ENCODE measurements at places on chromosomes 6 and 20.
A peak's percentile ranks its signal among the peaks of the same experiment; 100 is the strongest.

DNA sequence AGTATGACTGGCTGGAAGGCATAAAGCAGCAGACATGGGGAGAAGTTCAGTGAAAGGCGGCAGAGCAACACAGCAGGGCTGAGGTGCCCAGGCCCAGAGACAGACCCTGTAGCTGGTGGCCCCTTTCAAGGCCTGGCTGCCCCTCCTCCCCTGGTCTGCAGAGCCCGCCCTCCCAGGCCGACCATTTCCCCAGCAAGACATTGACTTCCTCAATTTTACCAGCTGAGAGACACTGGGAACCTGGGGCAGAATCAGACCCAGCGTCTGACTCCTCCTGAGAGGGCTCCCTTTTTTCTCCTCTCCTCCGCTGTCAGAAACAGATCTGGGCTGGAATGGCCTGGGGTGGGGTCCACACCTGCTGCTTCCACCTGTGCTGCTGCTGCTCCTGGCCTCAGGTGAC lies at the start of gene TREML4:
Gene TREML4, plus strand, starts transcription at position 254 of the 400 bp plus-strand sequence. Its CDS starts 79 bp downstream, at position 333.
- DNase-seq, result no peak

GRCh38 chr20:22563062-22563965 lies 21.1 kb downstream of the FOXA2 start:
- DNase-seq, result no peak

GRCh38 chr6:5762561-5762968 lies 244.2 kb downstream of the NRN1 start:
- peak; percentile 7 for DNase-seq

GRCh38 chr20:5297280-5298004 lies 19.3 kb downstream of the PROKR2 start:
- DNase-seq, result no peak

DNA sequence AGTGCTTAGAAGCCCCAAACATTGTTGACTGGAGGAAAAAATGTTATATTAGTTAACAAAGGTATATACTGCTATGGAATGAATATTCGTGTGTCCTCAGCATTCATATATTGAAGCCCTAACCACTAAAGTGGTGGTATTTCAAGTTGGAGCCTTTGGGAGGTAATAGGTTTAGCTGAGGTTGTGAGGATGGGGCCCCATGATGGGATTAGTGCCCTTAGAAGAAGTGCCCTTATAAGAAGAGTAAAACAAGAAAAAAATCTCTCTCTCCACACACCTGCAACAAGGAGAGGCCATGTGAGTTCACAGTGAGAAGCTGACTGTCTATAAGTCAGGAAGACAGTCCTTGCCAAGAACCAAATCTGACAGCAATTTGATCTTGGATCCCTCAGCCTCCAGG lies 761.7 kb upstream of the FLRT3 start:
- DNase-seq, result no peak

DNA sequence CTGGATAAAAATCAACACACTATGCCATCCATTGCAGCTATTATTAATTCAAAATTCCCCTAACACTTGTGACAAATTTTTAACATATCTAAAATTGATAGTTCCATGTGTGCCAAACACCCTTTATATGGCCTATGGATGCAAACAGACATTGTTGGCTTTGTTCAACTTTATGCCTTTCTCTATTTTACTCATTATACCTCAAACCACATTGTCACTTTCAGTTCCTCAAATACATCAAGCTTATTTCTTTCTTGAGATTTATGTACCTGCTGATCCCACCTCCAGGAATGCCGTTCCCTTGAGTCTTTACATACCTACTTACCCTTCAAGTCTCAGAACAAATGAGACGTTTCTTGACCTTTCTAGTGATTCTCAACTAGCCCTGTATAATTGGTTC lies 193.5 kb upstream of the PLN start:
- no peak for DNase-seq

DNA sequence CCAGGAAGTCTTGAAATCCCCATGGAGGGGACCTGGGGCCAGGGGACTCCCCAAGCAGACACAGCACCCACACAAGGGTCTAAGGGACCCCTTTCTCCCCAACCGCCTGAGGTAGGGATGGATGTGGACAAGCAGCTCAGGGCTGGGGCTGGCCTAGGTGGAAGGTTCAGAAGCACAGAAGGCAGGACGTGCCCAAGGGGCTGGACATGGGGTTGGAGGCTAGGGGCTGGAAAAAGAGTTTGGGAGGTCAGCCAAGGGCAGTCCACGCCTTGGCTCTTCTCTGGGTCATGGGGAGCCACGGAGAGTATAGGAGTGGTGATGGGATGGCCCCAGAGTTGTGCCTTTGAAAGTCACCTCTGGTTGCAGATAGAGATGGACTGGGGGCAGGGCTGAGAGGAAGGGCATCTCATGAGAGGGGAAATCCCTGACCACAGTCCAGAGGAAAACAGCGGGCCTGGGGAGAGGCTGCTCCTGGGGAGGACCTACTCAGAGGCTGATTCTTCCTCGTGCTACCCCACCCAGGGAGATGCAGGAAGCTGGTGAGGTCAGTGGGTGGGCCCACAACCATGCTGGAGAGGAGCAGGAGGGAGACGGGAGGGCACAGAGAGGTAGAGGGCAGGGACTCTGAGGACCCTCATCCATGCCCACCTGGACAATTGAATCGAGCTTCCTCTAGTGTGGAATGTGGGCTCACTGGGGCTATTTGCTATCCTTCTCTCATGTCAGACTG lies 2.5 kb upstream of the HSPA12B start:
- DNase-seq, result no peak

DNA sequence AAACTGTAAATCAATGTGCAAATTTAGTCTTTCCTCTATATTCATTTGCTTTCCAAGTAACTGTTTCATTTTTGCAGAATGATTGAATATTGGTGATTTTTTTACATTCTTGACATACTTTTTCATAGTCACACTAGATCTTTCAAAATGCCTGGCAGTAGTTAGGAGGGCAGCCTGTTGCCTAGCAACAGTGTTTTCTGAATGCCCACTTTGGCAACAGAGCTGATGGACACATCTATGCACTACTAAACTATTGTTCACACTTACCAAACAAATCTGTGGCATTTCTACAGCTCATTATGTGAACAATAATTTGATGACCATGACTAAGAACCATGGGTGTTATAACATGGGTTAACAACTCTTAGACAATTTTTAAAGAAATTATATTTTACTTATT lies 438.0 kb upstream of the IMPG1 start:
- DNase-seq, result no peak

DNA sequence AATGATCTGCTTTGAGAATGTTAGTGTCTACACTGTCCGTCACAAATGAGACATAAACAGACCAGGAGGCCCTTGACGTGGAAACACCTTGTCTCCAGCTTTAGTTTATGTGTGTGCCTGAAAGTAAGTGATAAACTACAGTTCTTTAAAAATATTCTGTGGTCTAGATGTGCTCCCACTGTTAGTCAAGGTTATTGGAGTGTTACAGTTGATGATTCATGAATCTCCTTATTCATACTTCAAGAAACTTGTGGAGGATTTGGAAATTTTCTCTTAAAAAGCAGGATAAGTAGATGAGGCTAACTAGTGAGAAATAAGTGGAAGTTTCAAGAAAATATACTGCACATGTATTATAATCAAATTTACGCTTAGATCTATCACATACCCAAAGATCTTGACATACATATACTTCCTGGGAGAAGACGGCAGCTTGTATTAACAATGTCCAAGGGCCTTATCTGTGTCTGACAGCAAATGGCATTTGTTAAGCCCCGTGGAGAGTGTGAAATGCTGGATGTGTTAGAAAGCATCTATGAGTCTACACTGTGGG lies 90.5 kb upstream of the MBOAT1 start:
- DNase-seq, result no peak

GRCh38 chr20:57476084-57476526 lies 48.8 kb downstream of the CTCFL start:
- no peak for DNase-seq

DNA sequence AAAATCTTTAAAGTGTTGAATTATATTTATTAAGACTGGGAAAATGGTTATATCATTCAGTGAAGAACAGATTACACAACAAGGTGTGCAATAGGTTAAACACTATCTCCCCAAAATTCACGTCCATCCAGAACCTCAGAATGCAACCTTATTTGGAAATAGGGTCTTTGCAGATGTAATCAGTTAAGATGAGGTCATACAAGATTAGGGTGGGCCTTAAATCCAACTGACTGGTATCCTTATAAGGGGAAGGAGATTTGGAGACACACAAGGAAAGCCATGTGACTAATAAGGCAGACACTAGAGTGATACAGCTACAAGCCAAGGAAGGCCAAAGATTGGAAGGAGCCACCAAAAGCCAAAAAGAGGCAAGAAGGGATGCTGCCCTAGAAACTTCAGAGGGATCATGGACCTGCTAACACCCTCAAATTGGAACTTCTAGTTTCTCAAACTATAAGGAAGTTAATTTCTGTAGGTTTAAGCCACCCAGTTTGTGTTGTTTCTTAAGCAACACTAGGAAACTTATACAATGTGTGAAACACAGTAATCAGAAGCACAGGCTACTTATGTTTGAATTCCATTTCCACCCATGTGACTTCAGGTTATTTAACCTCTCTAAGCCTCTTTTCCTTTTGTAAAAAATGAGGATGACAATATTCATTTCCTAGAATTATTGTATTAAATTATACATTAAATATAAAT lies 16.9 kb downstream of the ILRUN start:
- no peak for DNase-seq

- DNase-seq, result no peak
Measured at GRCh38 chr20:20489648-20490341, 121.9 kb downstream of the INSM1 start.

- DNase-seq, result no peak
Measured at GRCh38 chr6:127921982-127922381, 21.1 kb upstream of the THEMIS start.

DNA sequence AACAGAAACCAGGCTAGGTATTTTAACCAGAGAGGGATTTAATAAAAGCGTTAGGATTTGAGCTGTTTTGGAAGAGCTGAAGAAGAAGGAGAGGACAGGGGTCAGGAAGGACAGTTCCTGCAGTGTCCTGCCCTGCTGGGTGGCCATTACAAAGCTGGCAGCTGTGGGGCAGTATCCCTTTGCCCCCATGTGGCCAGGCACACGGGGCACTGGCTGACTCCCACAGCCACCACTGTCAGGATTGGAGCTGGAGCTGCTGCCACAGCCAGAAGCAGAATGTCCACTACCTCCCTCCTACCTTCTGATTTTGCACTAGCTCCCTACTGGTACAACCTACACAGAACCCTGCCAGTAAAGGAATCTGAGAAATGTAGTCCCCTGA lies 46.5 kb downstream of the SLC22A3 start:
- no peak for DNase-seq

DNA sequence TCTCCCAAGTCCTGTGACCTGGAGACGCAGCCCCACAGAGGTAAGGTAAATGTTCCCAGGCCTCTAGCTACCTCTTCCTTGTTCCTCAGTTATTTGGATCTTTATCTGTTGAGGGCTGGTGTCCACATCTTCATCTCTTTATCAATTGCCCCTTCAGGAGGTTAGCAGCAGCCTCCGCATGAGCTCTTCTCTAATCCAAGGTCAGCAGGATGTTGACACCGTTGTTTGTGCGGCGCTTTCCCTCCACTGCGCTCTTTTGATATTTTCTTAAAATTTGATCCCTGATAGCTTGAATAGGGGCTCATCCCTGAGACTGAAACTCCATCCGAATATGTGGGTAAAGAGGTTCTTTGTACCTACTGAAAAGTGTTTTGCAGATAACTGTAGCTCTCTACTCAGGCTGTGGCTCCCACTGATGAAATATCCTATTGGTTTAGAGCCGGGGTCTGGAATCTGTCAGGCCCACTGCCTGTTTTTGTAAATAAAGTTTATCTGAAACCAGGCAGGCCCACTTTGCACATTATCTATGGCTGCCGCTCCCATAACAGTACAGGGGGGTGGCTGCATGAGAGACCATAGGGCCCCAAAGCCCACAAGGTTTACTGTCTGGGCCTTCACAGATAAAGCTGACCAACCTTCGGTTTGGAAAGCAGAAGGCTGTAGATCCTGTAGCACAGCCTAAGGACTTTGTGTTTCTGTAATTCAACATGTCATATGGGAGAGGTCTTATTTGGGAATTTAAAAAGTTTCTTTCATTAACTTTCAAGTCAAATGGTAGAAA lies 362.6 kb downstream of the QKI start:
- DNase-seq, result no peak

DNA sequence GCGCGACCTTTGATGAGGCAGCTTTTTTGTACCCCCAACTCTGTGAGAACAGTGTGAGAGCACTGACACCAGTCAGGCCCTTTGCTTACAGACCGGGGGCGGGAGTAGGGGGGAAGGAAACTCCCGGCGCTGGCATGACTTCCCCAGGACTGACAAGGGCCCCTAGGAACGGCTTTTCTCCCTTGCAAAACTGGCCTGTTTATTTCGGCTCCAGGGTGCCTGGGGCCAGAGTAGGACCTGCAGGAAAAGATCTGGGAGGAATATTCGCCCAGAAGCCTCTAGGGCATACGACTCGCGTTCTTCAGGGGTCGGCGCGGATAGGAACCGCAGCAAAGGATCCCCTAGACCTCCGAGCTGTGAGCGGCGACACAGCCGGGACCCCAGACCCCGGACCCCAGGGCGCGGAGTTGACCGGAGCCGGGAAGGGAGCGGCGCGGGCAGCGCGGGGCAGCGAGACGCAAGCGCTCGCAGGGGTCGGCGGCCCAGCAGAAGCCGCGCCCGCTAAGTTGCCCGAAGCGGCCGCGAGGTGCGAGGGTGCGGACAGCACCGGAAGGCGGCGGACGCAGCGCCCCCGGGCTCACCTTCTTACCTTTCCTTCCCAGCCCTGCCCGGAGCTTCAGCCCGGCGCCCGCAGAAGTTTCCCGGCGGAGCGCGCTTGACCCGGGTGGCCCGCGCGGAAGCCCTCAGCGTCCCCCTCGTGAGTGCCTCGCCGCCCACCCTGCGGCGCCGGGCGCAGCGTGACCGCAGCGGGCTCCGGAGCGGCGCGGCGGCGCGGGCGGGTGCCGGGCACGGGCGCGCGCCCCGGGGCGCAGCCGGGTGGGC lies at the start of gene POPDC3:
Gene POPDC3, minus strand, starts transcription at position 771 of the 822 bp plus-strand sequence. CDS start 18,105 bp downstream, outside the sequence.
- DNase-seq, result peak; percentile 59

- DNase-seq, result no peak
Measured at GRCh38 chr6:44102527-44102926, 24.7 kb downstream of the MRPL14 start.

DNA sequence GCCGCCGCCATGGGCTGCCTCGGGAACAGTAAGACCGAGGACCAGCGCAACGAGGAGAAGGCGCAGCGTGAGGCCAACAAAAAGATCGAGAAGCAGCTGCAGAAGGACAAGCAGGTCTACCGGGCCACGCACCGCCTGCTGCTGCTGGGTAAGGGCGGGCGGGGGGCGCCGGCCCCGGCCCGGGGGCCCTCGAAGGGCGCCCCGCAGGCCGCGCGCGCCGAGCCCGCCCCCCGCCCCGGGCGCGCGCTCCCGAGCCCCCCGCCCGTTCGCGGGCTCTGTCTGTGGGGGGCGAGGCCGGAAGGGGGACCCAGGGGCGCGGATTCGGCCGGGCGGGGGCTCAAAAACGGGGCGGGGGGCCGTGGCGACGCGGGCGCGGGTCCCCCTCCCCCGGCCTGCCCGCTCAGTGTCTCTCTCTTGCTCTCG lies 39.2 kb downstream of the GNAS start:
- peak; percentile 33 for DNase-seq

Data from cardiac fibroblast (primary cell).